Mesendoderm (in vitro differentiated cells): ENCODE measurements at places on chromosomes 11 and 22.

- DNase-seq = no peak
Observed at GRCh38 chr11:107583629-107584195, 7.2 kb upstream of the ELMOD1 start.

GRCh38 chr22:40603088-40603605 is 33.4 kb downstream of the MRTFA start:
- no peak for DNase-seq

DNA sequence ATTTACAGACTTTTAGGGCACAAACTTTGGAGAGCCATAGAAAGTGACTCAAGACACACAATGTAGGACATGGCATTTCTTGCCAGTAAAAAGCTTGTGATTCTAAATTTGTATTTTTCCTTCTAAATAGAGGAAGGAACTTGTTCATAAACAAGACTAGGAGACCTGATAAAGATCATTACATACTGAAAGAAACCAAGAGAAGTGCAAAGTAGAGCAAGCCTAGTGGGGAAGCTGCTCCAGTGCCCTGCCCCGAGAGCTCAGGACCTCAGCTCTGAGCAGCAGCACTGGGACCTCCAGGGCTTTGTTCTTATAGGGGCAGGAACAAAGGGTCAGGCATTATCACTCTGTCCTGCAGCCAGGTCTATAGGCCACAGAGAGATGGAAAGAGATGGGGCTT is 7.2 kb downstream of the IRAG1 start:
- no peak for DNase-seq

DNA sequence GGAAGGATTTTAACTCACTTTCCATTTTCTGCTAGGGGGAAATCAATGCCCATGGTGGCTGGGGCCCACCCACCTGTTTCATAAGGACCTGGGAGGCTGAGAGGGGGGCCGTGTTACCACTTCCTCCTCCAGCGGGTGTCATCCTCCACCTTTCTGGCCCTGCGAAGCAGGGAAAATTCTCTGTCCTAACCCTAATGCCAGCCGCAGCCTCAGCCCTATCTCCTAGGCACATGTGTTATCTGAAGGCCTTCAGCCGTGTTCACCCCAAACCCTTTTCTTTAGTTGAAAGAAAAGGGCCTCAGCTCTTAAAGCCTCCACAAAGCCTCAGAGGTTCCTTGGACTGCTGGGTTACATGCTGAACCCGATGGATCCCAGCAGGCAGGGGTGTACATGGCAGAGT is 55.4 kb upstream of the NECTIN1 start:
- no peak for DNase-seq

- DNase-seq = no peak
Observed at GRCh38 chr11:114208377-114208776, 87.8 kb upstream of the NNMT start.

DNA sequence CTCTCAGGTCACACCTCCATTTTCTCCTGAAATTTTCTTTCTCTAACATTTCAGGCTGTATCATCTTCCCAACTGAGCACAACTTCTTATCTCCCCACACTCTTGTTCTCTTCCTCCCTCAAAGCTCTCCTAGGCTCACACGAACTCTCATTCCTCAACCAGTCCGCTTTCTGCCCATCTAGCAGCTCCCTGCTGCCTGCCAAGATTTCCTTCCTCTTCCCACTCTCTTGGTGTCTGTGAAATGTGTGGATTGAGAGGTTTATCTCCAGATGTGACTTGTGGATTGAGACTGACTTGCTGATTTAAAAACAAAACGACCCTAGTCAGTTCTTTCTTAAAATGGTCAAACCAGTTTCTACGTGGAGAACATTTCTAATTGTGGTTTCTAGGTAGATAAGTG is 106.3 kb downstream of the MTNR1B start:
- DNase-seq = peak; percentile 89

DNA sequence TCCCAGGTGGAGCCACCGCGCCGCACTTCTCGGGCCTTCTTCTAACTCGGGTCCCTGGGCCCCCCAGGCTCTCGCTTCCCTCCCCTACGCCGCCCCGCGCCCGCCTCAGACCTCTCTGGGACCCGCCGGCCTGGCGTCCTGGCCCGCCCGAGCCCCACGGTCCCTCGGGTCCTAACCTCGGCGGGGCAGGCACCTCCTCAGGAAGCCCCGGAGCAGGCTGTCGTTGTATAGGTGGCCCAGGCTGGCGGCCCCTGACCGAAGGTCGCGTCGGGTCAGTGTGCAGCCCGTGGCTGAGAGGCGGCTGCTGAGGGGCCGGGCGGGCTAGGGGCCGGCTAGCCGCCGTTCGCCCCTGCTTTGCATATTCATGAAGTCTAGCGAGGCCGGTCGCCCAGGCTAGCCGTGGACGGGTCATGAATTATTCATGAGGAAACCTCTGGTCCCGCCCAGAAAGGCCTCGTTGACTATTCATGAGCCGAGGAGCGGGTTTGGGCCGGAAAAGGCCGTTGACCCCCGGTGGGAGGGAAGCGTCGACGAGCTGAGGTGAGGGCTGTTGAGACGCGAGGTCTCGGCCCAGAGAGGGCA is at the start of gene HORMAD2:
HORMAD2 (plus strand) TSS at position 513 of the 582 bp plus-strand sequence. CDS start 13,489 bp downstream, outside the sequence.
- peak; percentile 95 for DNase-seq

- no peak for DNase-seq
Observed at GRCh38 chr11:102581066-102581465, 44.1 kb downstream of the MMP20 start.

- no peak for DNase-seq
Observed at GRCh38 chr11:69480547-69481392, 693 bp upstream of the LINC01488 start.

- DNase-seq = no peak
Observed at GRCh38 chr22:46641811-46642266, 21.7 kb downstream of the GRAMD4 start.

- no peak for DNase-seq
Observed at GRCh38 chr11:38305682-38306081, 1707.6 kb upstream of the RAG2 start.

GRCh38 chr22:24894220-24894975 is 52.1 kb downstream of the LHFPL7 start:
- peak; percentile 29 for DNase-seq

DNA sequence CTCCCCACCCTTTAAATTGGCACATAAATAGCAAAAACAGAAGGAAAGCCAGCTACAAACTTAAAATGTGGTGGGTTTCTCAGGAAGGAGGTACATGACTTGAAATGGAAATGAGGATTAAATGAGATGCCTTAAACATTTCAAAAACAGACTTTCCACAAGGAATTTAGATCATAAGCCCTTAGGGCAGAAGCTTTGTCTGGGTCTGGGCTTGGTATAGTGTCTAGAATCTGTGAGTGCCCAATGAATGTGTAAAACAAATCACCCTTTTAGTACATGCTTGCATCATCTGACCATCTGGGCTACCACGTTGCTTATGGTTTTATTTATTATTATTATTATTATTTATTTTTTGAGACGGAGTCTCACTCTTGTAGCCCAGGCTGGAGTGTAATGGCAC is 37.1 kb upstream of the CREB3L1 start:
- no peak for DNase-seq

DNA sequence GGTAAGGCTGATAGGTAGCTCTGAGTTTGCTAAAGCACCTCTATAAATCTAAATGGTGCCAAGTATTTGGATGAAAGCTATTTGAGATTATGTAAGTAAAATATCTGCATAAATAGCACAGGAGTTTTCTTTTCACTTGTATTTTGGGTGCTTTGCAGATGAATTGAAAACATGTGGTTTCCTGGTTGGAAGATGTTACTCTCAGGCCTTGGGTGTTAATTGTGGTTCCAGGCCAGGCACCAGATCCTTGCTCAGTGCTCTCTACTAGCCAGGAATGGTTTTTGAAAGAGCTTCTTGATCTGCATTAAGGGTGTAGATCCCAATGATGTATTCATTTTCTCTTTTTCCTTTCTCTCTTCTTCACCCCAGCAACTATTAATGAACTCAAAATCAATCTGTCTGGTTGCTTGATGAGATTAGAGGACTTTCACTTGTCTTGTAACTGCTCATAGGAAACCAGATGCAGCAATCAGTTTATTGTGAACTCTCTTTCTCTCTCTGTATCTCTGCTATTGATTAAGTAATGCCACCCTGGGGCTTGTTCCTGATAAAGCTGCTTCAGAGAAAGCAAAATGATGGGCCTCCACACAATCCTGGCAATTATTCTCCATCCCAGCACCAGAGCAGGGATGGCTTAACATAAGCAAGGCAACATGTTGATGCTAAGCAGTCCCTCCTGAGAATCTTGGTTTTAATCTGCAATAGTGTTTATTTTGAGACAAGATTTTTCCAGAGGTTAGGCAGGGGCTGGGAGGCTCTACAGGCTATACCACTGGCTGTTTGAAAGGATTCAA is 147.0 kb upstream of the NTM start:
- peak; percentile 89 for DNase-seq

DNA sequence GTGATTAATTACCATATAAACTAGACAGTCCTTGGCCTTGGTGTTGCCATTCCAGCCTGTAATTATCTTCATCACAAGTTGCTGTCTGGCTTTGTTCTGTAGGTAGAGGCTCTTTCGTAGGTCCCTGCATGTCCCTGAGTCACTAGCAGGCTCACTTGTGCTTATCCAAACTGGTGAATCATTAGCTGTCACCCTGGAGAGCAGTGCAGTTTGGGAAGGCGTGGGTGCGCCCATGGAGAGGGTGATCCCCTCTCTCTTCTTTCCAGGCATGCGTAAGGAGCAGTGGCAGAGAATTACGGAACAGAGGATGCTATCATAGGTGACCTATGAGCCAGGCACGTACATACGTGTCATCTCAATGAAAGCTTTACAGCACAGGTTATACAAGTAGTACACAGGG is 11.0 kb upstream of the EHF start:
- no peak for DNase-seq

- no peak for DNase-seq
Observed at GRCh38 chr11:15754221-15754620, 602.1 kb downstream of the SOX6 start.

DNA sequence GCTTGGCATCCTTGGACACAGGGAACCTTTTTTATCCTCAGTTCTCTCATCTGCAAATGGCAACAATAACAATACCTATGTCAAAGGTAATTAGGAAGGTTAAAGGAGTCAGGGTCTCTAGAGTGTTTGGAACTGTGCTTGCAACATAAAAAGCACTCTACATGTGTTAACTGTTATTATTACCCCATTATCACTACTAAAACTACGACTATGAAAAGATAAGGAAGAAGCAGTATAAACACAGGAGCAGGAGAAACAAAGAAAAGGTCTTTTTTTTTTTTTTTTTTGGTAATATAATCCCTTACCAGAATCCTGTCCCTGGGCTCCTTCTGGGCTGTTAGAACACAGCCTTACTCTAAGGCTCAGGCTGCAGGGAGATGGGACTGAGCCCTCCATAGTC is 348.2 kb downstream of the CADM1 start:
- no peak for DNase-seq

GRCh38 chr11:57476047-57476756 is 15.9 kb downstream of the RTN4RL2 start:
- DNase-seq = no peak

GRCh38 chr22:31611061-31611760 is 50.8 kb downstream of the PISD start:
- DNase-seq = no peak

- no peak for DNase-seq
Observed at GRCh38 chr22:47550524-47551430, 788.3 kb downstream of the TBC1D22A start.

- DNase-seq = no peak
Observed at GRCh38 chr11:1460986-1461825, 25.4 kb downstream of the MOB2 start.

- DNase-seq = peak; percentile 69
Observed at GRCh38 chr11:62340269-62340901, 3.1 kb downstream of the ASRGL1 start.

- DNase-seq = no peak
Observed at GRCh38 chr11:2591805-2592204, 108.0 kb downstream of the KCNQ1OT1 start.

- peak; percentile 84 for DNase-seq
Observed at GRCh38 chr22:46262449-46263215, 511 bp downstream of the PKDREJ start.

- DNase-seq = no peak
Observed at GRCh38 chr11:64139049-64139448, 26.9 kb downstream of the MACROD1 start.

DNA sequence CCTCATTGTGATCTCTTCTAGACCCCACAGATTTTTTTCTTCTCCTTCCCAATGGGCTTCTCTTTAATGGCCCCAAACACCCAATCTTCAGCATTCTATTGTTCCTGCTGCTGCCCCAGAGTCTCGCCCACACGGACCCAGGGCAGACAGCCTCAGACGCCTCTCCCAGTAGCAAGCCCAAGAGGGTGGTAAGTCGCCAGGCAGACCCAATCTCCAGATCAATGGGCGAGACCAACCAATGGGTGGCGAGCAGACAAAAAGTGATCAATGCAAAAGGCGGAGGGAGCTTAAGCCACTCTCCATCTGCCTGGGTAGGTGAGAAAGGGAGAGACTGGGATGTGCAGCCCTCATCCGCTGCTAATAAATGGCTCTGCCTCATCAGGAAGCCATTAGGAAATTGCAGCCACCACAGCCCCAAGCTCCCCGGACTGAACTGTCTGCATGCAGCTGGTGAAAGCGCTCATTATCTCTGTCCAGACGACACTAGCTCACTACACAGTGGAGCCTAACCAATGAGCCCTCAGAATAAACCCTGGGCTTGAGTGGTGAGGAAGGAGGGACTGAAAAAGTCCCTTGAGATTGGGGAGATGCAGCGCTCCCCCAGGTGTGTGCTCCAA is 81.8 kb downstream of the ETS1 start:
- DNase-seq = no peak

DNA sequence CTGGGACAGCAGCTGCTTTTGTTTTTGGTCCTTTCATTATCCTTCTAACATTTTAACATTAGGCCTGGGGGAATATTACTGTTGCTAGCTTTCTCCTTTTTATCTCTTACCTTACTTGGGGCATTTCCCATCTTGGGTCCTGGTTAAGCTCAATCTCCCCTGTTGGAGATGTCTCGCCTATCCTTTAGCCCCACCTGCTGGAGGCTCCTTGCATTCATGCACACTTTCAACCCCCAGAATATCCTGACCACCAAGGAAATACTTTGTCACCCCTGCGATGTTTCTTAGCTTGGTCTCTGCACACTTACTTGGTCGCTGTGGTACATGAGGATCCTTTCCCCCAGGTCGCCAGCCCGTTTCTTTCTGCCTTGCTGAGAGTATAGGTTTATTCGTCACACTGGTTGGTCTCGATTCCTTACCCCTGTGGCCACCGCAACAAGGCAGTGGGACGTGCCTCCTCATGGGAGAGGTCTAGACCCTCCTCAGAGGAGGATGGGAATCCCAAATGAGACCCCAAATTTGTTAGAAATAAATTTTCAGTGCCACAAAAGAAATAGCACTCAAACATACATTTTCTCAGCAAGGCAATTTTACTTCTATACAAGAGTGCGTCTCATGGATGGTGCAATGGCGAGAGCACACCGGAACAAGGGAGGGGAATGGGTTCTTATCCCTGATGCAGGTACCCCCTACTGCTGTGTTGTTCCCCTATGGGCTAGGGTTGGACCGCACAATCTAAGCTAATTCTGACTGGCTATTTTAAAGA is 5.4 kb upstream of the TXN2 start:
- DNase-seq = peak; percentile 73

DNA sequence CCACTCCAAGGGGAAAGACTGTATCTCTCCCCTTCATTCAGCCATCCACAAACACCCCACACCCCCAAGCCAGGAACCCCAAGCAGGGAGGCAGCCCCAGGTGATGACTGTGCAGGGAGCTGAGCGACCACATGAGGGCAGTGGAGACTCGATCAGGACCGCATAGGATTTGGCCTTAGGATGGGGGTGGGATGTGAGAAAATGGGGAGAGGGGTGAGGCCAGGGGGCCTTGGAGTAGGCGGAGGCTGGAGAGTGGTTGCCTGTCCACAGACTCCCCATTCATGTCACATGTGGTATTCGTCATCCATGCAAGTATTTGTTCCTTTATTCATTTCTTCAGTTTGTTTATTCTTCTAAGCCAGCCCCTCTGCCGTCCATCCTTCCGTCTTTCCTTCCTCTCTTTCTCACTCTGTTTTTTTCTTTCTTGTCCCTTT is 2.7 kb upstream of the RHOD start:
- DNase-seq = peak; percentile 74
